Umbilical cord (tissue), 2 donors: ENCODE measurements at places on chromosomes 7 and 10.

DNA sequence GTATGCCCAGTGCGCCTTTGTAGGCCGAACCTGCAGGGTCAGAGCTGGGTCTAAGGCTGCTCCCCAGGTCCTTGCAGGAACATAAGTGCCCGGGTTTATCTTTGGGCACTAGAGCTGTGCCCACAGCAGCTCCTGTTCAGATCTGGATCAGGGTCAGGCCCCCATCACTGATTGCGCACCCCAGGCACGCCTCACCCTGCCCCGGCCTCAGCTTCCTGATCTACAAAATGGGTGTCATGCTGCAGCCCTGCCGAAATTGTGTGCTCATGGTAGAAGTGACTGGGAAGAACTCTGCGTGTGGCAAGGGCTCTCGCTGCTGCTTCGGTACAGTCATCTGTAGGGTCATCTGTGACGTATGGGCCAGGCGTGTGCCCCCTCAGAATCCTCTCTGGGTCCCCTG, 100.7 kb downstream of the GRK5 start:
- no peak for DNase-seq

DNA sequence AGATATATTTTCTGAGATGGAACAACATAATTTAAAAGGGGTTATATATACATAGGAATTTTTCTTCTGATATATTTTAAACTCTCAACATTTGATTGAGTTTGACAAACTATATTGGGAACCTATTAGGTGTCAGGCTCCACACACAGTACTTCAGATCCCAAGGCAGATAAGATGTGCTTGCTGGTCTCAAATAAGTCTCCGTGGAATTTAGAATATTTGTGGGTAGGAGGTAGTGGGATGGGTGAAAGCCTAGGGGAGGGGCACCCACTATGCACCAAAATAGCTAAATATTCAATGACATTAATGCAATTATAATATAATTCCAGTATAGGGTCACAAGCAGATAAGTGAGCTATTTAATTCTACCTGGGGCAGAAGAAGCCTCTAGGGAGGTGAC, 81.5 kb downstream of the ARL4A start:
- no peak for DNase-seq

DNA sequence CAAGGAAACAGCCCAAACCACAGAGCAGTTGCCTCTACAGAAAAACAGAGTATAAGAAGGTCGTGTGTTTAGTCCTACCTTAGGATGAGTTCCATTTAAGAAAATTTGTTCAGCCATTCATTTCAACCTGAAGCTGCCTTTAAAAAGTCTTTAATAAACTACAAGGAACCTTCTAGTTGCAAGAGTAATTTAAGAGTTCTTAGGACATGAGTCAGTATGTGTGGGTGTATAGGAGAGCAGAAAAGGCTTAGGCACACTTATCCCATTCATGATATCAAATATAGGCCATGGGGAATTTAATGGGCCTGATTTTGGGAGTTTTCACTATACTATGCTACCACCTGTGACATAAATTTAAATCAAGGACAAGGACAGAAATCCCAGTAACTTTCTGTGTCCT, 496.8 kb downstream of the TFEC start:
- DNase-seq, result no peak

- DNase-seq, result peak; percentile 40
Measured at GRCh38 chr7:66557214-66558200, 71.2 kb upstream of the KCTD7 start.

- DNase-seq, result peak; percentile 78
Measured at GRCh38 chr7:1065585-1066241, 21.4 kb downstream of the GPR146 start.

DNA sequence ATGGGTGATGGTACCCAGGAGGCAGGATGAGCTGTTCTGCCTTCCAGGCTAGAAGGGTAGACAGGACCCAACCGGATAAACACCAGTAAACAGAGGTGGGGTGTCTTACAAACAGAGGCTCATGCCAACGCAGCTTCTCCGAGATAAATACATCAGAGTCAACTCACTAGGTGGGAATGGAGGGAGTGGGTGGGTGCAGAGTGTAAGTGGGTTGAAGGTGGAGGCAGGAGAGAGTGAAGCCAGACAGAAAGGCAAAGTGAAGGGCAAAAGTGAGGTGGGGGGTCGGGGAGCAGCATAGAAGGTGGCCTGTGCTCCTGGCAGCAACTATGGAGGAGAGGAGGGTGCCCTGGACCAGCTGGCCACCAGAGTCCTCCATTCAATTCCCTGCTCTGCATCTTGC, 40.4 kb upstream of the COL13A1 start:
- DNase-seq, result no peak

- peak; percentile 66 for DNase-seq
Measured at GRCh38 chr7:76201732-76202665, at the start of gene SRRM3. Gene SRRM3, plus strand, starts transcription at chr7:76201896. Its CDS starts 33,171 bp downstream, at chr7:76235067.

DNA sequence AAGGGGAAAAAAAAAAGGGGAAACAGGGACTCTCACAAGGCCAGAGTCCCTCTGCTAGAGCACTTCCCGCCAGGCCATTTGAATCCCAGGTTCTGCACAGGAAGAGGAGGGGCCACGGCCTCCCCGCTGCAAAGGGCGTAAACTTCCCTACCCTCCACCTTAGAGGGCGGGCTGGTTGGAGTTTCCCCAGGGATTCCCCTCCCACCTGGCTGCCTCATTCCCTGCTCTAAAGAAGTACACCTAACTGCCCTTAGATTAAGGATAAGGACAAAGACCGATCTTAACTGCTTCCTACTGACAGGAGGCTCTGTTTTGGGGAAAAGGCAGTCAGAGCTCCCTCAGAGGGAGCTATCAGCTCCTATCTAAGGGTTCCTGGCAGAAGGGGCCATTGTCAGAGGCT, 102.0 kb upstream of the ARMC3 start:
- no peak for DNase-seq

GRCh38 chr7:111080495-111081105, 10.3 kb upstream of the LRRN3 start:
- no peak for DNase-seq

GRCh38 chr7:43650457-43651052, 67.6 kb downstream of the STK17A start:
- DNase-seq, result no peak

DNA sequence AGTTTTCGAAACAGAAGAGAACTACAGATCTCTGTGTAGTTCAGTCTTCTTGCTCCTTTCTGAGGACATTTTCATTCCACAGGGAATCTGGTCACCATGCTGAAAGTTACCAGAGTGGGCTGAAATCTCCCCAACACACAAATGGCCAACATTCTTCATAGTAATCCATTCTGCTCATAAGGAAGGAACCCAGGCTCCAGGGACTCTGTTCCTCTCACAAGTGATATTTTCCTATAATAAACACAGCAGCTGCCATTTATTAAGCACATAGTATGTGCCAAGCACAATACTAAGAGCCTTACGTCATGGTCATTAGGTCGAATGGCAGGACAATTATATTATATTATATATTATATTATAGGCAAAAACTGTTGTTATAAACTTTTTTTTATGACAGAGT, 109.8 kb downstream of the RAB11FIP2 start:
- DNase-seq, result no peak

DNA sequence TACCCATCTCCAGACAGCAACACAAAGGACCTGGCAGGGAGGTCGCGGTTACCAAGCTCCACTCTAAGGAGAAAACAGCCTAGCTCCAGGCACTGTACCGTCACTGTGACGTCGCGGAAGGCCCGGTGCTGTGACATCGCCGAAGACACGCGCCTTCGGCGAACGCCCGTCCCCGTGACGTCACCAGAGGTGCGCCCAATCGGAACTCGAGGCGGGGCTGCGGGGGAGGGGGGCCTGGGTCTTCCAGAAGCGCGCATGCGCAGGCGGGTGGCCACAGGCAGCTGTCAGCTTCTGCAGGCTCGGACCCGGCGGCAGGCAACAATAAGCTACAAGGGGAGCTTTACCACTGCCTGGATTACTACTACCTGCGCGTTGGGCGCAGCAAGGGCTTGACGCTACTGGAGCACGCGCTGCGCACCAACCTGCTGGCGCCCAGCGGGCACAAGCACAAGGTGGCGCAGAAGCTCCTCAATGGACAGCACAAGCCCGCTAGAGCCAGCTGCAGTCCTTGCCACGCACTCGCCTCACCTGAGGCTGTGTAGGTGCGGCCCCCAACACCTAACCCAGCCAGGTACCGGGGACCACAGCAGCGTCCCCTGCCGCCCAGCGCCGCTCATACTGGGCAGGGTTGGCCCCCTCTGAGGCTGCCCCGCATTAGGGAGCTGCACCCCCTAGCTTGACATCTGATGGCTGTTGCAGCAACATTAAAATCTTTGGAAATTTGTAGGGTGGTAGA, 208.4 kb downstream of the TPST1 start:
- DNase-seq, result peak; percentile 83

DNA sequence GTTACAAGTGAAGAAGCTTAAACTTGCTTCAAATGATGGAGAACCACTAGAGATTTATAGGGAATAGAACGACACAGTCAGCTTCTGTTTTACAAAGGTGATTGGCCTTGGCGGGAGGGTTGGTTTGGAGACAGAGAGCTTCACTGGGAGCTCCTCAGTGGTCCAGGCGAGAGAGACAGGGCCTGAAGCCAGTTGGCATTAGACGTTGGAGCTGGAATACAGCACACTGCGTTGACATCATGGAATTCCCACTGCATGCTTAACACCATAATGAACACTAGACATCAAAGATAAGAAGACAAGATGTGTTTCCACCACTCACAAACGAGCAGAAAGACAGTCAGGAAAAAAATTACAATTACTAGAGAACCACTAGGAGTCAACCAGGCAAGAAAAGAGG, 67.8 kb downstream of the TBXAS1 start:
- no peak for DNase-seq

GRCh38 chr10:60358282-60358681, 31.4 kb downstream of the ANK3 start:
- DNase-seq, result no peak

DNA sequence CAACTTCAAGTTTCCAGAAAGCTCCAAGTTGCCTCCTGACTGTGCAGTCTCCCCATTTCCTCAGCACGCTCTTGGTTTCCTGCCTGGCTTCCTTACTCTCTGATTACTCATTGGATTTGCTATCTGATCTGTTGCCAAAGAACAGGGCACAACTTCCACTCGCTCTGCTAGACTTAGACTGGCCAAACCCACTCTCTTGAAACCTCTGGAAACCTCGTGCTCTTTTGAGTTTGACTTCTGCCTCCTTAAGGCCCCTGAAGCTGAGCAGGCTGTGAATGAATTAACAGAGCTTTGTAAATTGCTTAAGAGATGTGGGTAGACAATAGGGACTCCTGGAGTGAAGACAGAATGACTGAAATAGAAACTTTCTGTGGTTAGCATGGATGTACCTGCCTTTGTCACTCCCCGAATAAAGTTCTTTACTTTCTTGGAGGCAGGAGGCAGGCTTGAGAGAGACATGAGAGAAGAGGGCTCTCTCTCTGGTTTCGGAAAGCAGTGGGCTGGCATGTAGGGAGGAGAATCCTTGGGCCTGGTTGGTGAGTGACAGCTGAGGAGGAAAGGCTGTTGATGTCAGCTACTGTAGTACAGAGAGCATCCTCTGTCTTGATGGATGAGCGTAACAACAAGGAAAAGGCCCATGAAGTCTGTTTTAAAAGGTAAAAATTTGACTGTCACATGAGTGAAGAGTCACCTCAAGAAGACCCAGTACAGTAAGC, 70.8 kb downstream of the CHN2 start:
- DNase-seq, result peak; percentile 84

- DNase-seq, result no peak
Measured at GRCh38 chr7:77399816-77400215, 16.3 kb downstream of the GSAP start.

GRCh38 chr7:30800785-30801252, 29.6 kb downstream of the MINDY4 start:
- DNase-seq, result peak; percentile 85

DNA sequence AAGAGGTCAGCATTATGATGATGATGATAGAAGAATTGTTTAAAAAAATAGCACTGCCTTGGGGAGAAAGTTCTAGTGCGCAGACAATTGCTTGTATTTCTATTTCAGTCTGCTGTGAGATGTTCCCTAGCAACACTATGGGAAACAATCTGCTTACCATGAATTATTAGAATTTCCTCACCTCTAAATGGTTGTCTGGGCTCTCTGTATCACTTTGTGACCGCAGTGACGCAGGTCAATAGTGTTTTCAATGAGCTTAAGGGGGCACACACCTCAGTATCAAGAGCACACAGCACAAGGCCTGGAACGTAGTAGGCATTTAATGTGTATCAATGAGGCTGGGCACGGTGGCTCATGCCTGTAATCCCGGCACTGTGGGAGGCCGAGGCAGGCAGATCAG, 98.9 kb upstream of the TARP start:
- DNase-seq, result no peak

- peak; percentile 39 for DNase-seq
Measured at GRCh38 chr7:151823566-151824372, 53.1 kb downstream of the PRKAG2 start.

DNA sequence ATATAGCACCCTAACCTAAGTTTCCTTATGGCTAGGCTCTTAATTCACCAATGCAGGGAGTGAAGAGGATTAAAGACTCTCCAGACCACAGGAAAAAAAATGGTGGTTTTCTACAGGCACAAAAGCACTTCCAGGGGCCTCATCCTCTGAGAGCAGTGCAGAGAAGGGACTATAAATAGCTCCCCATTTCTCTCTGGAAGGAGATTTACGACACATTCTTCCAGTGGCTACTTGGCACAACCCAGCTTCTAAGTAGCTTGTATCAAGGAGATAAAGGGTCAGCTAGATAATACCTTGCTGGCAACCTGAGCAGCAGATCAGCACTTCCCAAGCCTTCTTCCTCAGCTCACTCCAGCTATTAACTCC, 73.5 kb downstream of the CRPPA start:
- peak; percentile 87 for DNase-seq

DNA sequence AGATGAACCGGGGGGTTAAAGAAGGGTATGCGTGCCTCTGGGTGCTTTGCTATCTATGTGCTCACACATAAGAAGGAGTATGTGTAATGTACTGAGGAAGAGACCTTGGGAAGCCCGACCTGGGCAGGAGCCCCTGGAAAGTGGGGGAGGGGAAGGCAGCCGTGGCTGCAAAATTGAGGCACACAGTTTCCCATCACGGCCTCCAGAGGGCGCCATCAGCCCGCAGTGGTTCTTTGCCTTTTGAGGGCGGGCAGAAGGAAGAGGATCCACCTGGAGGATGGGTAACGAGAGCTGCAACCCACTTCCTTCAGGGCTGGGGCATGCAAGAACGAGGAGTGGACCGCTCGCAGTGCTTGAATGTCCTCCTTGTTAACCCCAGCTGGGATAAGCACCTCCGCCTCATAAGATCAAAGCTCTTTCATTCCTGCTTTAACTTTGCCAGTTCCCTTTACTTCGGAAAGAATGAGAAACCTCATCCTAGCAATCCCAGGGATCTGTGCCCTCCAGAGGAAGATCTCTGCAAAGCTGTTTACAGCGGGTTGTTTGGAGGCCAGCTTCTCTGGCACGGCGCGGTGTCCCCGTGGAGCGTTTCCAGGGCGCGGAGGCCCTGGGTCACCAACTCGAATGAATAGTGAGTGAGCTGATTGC, 77.9 kb downstream of the PCGF5 start:
- peak; percentile 87 for DNase-seq

DNA sequence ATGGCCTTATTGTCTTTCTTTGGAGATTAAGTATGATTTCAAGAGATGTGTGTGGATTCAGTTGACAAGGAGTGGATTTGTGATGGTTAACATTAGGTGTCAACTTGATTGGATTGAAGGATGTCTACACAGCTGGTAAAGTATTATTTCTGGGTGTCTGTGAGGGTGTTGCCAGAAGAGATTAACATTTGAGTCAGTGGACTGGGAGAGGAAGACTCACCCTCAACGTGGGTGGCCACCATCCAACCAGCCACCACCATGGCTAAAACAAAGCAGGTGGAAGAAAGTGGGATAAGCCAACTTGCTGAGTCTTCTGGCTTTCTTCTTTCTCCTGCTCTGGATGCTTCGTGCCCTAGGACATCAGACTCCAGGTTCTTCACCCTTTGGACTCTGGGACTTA, 76.1 kb downstream of the GPR37 start:
- no peak for DNase-seq

GRCh38 chr10:29691564-29692072, 56.8 kb upstream of the SVIL start:
- peak; percentile 54 for DNase-seq
